ENCODE measurements at places on chromosomes 11 and 22.

DNA sequence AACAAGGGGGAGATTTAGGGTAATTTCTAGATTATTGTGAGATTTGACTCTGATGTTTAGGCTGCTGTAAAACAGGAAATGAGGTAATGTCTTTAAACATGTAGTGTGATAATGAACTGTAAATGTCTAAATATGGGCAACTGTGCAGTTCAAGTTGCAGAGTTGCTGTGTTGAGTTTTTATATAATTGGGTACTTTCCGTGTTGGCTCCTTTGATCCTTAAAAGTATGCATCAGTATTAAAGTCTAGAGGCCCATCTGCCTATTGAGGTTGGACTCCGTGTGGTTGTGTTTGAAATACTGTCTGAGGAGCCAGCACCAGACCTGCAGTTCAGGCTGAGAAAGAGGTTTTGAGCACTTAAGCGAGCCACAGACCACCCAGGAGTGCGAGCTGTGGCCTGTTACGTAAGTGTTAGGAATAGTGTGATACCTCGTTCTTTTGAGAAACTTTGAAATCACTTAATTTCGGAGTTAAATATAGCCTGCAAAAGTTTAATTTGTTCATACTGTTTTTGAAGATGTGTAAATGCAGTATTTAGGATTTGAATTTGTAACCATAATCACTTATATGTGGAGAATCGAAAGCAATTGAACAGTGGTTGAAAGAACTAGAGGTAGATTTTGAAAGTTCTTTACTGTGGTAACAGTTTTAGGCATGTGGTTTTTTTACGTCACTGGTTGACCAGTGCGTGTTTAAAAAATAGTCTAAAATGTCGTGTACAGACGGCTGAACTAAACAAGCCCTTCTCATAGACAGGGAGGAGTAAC, 9.0 kb downstream of the FAM118A start:
- no peak for DNase-seq

DNA sequence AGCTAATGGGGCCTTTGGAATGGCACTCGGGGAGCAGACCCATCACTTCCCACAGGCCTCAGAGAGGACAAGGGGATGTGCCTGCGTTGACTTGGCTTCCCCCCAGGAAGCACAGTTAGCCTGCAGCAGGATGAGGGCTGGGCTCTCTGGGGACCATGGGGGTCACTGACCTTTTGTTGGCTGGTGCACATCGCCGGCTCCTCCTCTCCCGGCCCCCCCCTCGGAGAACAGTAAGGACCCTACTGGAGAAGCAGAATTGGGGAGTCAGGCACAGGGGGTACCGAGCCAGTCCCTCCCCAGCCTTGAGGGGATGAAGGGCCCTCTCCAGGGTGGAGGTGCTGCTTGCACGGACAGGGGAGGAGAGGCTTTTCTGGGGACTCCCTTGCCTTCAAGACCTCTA, 32.8 kb downstream of the NRXN2 start:
- no peak for DNase-seq

DNA sequence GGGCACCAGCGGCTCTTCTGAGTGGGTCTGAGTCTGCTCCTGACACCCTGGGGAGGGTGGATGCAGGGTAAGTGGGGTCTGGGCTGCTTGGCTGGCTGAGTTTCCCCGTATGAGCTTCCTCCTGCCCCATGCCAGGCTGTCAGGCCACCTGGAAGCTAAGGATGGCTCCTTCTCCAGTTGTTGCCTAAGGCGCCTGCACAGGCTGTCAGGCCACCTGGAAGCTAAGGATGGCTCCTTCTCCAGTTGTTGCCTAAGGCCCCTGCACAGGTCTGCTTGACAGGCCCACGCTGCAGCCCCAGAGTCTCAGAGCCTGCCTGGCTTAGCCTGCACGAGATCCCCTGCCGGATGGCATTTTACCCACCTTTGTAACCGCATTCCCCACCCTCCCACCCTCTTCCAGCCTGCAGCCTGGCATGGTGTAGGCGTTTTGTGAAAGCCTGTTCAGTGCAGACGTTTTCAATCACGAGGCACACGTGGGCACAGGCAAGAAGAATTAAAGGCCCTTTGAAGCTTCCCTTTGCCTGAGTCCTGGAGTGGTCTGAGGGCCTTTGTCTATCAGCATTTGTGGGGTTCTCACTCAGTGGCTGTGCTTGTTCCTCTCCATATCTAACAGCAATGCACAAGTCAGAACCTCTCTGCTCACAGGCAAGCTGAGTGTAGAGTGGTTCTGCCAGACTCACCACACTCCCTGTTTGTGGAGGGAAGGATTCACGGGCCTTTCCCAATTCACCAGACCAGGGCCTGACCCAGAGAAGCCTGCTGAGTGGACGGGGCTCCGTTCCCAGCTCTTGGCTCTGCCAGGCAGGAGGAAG, 40.2 kb upstream of the B3GAT1 start:
- DNase-seq, result no peak

GRCh38 chr11:129699711-129700304, 115.8 kb upstream of the TMEM45B start:
- no peak for DNase-seq

DNA sequence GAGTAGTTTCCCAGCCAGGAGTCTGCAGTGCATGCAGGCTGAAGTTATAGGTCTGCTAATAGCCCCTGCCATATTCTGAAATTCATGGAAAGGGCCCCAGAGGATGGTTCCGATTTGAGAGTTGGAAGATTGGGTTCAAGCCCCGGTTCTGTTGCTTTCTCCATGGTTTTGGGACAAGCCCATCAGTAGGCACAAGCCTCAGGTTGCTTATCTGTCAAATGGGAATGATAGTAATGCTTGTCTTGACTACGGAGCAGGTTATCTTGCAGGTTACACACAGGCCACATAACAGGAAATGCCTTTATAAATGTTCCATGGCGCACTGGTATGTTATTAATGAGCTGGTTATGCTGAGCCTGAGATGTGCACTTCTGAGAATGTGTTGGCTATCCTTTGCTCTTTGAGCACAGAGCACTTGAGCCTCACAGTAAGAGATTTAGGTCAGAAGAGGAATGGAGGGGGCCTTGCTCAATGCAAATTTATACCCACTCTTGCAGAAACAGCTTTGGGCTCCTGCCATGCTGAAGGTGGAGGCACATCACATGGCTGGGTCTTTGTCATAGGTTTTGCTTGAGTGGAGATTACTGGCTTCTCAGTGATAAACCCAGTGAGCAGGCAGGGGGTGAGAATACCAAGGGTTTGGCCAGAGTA, 47.1 kb downstream of the ZNRF3 start:
- no peak for DNase-seq

DNA sequence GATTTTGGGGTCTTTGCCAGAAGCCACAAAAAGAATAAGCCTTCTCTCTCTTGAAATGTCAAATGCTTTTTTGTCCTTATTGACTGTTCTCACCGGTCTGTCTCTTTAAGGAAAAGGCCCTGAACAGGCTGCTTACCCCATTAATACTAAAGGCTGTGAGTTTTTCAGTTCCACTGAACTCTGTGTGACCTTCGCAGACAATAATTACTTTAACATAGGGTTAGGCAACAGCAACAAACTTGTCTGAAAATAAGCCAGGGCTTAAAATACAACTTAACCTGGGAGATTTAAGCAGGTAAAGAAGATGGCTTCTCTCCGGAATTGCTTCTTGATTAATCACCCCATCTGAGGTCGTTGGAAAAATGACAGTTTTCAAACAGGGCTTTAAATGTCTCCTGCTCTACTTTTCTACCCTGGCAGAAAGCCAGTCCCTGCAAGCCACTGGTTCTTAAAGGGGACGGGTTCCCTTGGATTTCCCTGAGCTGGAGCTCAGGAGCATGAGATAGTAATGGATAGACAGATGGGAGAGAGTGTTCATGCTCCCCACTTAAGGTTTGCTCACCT, 69.4 kb downstream of the ARL14EP start:
- peak; percentile 67 for DNase-seq

- DNase-seq, result no peak
Observed at GRCh38 chr22:49487950-49488349, 339.7 kb downstream of the BRD1 start.

- DNase-seq, result no peak
Observed at GRCh38 chr22:48198489-48199459, 1436.3 kb downstream of the TBC1D22A start.

DNA sequence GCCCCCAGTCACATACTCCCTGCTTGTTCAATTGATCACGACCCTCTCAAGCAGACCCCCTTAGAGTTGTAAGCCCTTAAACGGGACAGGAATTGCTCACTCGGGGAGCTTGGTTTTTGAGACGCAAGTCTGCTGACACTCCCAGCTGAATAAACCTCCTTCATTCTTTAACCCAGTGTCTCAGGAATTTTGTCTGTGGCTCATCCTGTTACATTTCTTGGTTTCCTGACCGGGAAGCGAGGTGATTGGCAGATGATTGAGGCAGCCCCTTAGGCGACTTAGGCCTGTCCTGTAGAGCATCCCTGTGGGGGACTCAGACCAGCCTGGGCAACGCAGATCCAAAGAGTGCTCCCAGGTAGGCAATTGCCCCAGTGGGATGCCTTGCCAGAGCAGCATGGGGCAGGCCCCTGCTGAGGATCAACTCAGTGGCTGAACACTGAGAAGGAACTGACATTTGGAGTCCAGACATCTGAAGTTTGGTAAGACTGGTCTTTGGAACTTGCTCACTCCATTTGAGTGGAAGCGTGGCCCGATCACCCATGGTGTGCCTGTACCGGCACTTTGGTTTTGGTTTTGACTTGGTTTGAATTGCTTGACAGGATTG, 51.5 kb downstream of the NEU3 start:
- no peak for DNase-seq

GRCh38 chr22:43118953-43119458, 8.5 kb downstream of the BIK start:
- DNase-seq, result no peak

DNA sequence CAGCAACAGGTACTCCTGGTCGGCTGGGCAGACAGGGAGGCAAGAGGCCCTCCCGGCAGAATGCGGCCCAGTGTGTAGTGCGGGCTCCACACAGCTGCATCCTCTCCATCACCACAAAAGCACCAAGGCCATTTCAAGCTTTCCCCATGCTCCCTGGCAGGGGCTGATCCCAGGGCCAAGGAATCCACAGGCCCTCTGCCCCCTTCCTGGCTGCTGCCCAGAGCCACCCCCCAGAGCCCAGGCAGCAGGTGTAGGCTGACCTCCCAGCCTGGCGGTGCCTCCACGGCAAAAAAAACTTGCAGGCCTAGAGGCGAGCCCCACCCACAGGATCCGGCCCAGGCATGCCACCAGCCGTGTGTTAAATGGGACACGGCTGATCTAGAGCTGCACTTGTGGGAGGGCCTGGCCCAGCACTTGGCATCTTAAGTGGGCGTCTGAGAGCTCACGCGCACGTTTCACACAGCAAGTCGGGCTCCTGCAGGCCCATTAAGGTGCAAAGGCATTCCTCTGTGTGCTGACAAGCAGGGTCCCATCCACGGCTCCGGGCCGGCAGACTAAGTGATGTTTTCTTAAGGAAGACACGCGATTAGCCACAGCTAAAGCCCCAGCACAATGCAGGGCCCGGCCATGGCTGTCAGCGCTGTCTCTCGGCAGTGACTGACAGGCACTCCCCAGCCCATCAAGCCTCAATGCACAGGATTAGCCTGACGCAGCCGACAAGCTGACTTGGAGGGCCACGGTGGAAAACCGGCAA, 19.8 kb upstream of the GNB1L start:
- DNase-seq, result no peak

GRCh38 chr11:130769782-130770535, 146.3 kb downstream of the SNX19 start:
- DNase-seq, result no peak

DNA sequence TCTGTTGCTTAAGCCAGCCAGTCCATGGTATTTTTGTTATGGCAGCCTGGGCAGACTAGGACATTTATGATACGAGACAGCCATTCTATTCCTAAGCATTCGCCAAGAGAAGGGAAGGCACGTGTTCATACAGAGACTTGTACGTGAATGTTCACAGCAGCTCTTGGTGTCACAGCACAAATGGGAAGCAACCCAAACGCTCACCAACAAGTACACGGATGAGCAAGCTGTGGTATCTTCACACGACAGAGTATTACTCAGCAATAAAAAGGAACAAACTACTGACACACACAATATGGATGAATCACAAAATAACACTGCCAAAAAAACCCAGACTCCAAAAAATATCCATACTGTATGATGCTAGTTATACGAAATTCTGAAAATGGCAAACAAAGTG, 85.1 kb downstream of the PHF21B start:
- DNase-seq, result no peak

- no peak for DNase-seq
Observed at GRCh38 chr11:75572744-75573143, 10.7 kb downstream of the SERPINH1 start.

GRCh38 chr11:14021738-14022137, 59.2 kb downstream of the SPON1 start:
- no peak for DNase-seq

DNA sequence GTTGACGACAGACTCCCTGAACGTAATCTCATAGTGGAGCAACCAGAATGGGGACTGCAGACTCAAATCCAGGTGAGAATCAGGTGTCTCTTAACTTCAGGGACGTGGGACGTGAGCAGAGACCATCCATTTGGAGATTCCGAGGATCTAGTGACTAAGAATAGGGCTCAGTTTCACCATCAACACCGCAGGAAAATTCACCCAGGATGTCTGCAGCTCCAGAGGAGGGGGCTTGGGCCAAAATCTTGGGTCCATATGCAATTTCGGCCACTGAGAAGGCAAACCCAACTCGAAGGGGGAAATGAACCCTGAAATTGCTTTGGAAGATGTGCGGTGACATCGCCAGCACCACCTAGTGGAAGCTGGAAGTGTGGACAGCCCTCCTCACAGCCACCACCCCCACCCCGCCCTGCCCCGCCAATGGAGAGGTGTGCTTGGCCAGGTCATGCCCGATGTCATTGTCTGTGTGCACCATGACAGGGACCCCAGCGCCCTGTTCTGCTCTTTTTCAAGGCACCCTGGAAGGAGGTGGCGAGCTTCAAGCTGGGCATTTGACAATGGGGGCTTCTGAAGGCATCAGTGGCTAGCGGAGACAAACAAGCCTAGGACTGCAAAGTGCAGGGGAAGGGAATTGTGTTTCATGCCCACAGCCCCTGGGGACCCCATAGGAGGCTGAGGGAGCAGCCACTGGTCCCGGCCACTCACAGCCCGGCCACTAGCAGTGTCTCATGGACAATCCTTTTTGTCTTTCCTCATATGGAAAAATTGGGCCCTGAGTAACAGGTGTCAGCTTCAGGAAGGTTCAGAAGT, 24.8 kb downstream of the APOL1 start:
- DNase-seq, result peak; percentile 49

- no peak for DNase-seq
Observed at GRCh38 chr11:118277312-118277711, 13.2 kb upstream of the MPZL2 start.
